Caudate nucleus (tissue), 63 donors: ENCODE measurements at places on chromosomes 1 and 21.
A peak's percentile ranks its signal among the peaks of the same experiment; 100 is the strongest.

GRCh38 chr1:2544875-2545640 is 11.1 kb upstream of the TNFRSF14 start:
- DNase-seq, result no peak

DNA sequence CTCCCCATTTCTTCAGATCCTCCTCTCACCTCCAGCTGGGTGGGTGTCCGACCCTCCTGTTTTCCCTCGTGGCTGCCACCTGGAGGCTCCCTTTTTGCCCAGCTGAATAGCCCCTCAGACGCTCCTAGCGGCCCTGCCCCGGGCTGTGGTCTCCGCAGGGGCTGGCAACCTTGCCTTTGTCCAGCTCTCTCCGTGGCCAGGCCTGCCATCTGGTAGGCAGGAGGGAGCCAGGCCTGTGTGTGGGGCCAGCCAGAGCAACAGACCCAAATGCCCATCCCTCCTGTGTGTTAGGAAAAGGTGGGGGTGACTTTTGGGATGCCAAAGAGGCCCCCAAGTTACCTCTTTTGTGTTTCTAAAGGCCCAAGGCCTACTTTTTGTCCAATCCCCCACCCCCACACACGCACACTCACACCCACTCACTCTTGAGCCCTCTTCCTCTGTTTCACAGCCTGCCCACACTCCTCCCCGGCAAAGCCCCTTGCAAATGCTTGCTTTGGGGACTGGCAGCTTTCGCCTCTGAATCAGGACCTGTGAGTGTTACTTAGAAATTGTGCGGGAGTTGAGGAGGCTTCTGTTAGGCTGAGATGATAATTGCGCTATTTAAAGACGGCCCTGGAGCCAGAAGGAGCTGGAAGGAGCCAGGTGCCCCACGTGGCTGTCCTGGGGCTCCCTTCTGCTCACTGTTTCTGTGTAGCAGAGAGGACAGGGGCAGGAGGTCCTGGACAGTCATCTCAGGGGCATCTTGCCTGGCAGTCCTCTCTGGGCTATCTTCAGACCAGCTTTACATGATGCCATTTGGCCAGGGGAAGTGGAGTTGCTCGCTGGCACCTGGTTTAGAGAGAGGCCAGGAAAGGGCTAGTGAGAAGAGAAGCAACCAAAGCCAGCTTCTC is 9.1 kb downstream of the PPFIA4 start:
- DNase-seq, result no peak

DNA sequence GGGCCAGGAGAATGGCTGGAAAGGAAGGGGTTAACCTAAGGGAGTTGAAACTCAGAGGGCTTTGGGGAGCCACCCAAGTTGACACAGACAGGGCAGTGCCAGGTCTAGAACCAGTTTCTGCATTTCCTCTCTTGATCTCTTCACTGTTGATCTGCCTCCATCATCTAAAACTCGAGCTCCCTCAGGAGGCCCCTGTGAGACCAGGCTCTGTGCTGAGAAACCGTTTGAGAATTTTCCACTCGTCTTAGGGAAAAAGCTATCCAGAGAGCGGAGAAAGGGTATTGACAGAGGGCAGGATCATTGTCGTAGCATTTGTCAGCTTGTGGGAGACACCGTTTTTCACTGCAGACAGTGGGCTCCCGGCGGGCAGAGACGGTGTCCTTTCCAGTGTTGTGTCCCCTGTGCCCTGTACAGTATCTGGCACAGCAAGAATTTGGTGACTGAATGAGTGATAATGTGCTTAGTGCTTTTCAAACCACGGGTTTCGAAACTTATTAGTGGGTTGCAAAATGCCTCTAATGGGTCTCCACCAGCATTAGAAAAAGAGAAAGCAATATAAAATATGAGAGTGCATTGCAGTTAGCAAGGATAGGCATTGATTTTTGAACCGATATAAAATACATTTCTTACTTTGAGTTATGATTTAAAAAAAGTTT is 31.1 kb downstream of the PROK1 start:
- DNase-seq, result no peak

- no peak for DNase-seq
Measured at GRCh38 chr1:198171667-198172540, 15.1 kb downstream of the NEK7 start.

GRCh38 chr1:26858891-26859640 is 3.9 kb upstream of the SFN start:
- no peak for DNase-seq

DNA sequence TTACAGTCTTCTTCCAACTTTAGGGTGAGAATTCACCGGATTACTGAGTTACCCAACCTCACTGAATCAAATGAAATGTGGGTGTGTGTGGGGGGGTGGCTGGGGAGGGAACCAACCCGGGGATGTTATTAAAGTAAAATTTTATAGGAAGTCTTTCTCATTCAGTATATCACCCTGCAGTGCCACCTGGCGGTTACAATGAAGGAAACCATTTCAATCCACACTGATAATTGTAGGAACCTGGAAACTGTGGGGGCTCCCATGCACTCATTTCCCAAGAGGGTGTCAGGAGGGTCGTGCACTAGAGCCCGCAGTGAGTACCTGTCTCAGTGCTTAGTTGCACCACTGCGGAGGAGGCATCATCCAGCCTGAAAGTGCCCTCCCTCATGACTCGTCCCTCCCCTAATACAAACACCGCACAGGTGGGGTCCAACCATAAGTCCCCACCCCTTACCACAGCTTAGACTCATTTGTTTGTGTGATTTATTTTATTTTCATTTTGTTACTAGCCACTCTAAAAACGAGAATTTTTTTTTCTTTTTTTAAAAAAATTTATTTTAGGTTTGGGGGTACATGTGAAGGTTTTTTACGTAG is 29.1 kb upstream of the IGSF5 start:
- DNase-seq, result peak; percentile 30

GRCh38 chr1:173354937-173355280 is 122.2 kb upstream of the PRDX6 start:
- DNase-seq, result no peak

GRCh38 chr1:63799820-63800219 is 26.0 kb downstream of the ROR1 start:
- DNase-seq, result no peak

- no peak for DNase-seq
Measured at GRCh38 chr21:32315511-32316281, 17.0 kb downstream of the MRAP start.

- DNase-seq, result no peak
Measured at GRCh38 chr1:205064301-205064700, 20.0 kb downstream of the TMEM81 start.

GRCh38 chr1:2181271-2181670 is 13.3 kb downstream of the FAAP20 start:
- no peak for DNase-seq

DNA sequence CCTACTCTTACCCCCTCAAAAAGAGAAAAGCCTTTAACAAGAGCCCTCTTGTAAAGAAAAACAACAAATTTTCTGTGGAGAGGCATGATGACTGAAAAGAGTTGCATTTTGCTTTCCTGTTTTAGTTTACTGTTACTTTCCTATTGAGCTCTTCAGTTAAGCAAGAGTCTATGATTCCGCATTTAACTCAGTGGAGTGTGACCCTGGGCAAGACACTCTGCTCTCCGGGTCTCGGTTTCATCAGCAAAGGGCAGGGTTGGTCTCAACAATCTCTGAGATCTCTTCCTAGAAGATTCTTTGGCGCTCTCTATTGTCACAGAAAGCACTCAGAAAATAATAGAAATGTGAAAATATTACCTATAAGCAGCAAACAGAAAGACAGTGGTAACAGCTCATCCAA is 175.7 kb downstream of the TGFBR3 start:
- no peak for DNase-seq

DNA sequence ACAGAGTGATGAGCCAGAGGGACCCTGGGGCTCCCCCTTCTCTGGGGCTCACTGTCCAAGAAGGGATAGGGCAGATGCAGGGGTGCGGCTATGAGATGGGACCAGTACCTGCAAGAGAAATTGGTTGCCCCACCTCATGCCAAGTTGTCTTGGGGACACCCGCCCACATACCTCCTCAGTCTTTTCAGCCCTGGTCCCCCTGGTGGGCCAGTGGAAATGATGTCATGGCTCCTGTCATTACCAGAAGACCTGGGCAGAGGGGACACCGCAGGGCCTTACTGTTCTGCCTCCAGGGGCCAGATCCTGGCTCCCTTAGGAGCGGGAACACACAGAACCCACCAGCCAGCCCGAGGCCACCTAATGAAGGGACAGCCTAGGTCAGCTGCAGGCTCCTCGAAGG is 63.2 kb downstream of the CDK18 start:
- DNase-seq, result no peak

- no peak for DNase-seq
Measured at GRCh38 chr21:34020005-34020847, 53.2 kb upstream of the MRPS6 start.

GRCh38 chr21:28892199-28893111 is 100.2 kb downstream of the LTN1 start:
- no peak for DNase-seq

DNA sequence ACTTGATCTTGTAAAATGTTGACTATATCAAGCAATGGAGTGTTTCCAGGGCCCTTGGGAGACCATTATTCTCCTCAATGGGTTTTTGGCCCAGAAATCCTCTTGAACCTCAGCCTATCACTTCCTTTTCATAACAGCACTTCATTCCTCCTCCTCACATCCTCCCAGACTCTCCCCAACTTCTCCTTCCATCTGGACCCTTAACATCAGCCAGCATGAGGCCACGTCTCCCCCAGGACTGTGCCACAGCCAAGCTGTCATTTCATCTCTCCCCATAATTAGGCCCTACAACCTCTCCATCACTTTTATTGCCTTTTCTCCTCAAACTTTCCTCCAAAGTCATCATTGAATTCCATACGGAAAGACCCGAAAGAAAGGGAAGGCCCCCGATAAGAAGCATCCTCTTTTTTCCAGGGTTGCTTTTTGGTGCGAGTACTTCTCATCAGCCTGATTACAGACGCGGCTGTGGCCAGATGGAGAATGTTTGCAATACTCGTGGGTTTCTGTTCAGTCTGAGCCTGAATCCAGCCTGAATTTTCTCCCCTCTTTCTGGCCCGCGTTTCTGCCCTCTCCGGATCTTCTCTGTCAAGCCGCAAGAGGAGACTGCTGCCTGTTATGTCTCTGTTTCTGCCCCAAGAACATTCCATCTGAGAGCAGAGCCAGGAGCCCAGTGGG is 52.7 kb upstream of the SLC25A33 start:
- DNase-seq, result no peak

DNA sequence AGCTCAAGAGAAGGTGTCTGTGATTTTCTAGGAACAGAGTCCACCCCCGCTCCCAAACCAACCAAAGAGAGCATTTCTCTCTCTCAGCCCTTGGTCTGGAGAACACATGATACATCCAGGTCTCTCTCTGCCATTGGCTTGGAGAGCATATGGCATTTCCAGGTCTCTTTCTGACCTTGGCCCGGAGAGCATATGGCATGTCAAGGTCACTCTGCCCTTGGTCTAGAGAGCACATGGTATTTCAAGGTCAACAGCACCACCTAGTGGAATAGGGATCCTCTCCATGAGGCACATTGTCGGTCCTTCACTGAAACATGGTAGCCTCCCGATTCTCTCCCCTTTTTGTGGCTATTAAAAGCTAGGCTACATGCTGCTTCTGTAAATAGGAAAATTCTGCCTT is 437.7 kb upstream of the OLFM3 start:
- DNase-seq, result no peak

GRCh38 chr1:52060822-52061221 is 4.7 kb downstream of the BTF3L4 start:
- DNase-seq, result no peak

GRCh38 chr1:227424159-227424680 is 105.9 kb upstream of the CDC42BPA start:
- DNase-seq, result no peak

DNA sequence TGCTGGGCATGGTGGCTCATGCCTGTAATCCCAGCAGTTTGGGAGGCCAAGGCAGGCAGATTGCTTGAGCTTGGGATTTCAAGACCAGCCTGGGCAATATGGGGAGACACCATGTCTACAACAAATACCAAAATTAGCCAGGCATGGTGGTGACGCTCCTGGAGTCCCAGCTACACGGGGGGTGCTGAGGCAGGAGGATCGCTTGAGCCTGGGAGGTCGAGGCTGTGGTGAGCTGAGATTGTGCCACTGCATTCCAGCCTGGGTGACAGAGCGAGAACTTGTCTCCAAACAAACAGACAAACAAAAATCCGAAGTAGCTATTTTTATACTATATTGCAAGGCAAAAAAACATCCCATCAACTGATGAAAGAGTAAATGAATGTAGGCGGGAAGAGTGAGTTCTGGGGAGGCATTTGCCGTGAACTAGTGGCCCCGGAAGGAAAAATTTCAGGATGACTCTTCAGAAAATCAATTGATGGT is 40.6 kb downstream of the NCMAP start:
- DNase-seq, result no peak

- no peak for DNase-seq
Measured at GRCh38 chr1:206015071-206015470, 8.6 kb downstream of the CTSE start.

DNA sequence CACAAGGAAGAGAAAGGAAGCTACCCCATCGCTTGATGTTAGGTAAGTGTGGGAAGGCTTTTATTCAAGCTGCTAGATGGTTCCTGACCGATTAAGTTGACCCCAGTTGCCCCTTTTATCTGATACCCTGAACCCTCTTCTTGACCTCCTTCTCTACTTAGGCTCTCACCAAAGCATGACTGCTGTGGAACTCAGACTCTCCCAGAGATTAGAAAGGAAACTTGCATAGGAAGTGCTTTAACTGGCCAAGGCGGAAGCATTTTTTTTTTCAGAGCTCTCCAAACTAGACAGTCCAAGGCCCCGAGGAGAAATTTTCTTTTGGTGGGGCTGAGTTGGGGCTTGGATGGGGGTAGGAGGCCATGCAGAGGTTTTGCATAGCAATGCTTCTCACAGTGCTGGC is 101.3 kb upstream of the USP24 start:
- no peak for DNase-seq

DNA sequence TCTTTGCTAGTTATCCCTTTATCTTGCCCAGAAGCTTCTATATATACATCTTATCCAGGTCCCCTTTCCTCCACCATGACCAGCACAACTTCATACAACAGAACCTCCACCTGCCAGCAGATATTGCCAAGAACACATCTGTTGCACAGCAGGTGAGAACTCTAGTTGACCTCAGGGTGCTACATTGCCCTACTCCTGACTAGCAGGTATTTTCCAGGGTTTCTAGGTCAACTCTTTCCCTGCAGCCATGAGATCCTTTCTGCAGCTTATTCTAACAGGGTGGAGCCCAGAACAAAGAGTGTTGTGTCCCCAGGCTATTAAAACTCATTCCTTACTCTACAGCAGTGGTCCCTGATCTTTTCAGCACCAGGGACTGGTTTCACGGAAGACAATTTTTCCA is 319.5 kb downstream of the PRDM2 start:
- no peak for DNase-seq

GRCh38 chr1:23116921-23117699 is 51.5 kb downstream of the LUZP1 start:
- no peak for DNase-seq

DNA sequence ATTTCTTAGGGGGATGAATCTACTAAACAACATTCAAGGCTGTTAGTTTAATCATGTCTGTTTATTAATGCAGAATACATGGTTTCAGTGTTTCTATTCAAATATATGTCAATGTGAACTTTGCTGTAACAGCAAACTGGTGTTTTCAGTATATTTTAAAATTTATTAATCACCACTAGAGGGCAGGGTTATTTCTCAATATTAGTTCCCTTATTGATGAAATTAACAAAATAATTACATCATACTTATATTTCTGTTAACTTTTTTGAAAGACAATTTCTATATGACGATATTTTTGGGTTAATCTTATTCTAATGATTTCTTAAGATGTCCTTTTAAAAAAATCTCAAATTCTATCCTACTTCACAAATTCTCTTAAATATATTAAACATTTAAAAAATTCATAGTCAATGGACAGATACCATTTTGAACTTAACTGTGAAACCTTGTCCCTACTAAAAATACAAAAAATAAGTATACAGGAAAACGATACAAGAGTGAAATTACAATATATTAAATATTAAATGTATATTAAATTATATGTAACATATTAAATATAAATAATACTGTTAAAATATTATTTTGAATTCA is 1034.1 kb upstream of the PRMT6 start:
- DNase-seq, result no peak
